Thoracic aorta (tissue), 2 donors: ENCODE measurements at places on chromosomes 1 and 21.

DNA sequence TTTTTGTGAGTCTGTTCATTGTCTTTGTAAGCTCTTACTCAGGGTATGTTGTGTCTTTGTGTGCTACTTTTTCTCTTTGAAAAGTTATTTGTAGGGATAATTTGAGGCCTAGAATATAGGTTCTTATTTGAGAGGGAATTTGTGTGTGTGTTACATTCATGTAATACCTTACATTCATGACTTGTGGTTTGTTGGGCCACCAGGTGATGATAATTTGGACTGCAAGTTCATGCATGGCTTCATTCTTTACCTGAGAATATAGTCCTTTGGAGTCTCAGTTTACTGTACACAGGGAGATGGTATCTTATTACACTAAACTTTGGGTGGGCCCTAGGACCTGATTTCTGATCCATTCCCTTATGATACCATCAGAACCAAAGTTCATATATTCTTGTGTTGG, 51.8 kb upstream of the FASLG start:
- DNase-seq, result no peak

DNA sequence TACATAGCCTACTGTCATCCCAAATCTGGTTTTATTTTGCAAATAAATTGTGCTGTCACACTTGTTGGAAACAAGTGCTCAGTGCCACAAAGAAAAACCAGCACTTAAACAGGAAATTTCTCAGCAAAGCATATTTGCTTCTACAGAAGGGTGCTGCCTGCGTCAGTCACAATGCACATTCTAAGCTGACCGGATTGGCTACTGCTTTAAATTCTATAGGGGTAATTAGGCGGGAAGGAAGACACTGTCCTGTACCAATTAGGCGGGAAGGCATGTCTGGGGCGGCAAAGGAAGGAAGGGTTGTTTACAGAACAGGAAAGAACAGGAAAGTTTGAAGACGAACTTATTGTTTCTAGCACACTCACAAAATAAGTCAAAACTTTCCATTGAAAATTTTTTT, 2.8 kb downstream of the IFI16 start:
- DNase-seq, result no peak

- no peak for DNase-seq
These were observed 6.2 kb downstream of the SIM2 start for GRCh38 chr21:36704958-36705678.

GRCh38 chr1:115718011-115718754, 50.3 kb downstream of the CASQ2 start:
- DNase-seq, result no peak

DNA sequence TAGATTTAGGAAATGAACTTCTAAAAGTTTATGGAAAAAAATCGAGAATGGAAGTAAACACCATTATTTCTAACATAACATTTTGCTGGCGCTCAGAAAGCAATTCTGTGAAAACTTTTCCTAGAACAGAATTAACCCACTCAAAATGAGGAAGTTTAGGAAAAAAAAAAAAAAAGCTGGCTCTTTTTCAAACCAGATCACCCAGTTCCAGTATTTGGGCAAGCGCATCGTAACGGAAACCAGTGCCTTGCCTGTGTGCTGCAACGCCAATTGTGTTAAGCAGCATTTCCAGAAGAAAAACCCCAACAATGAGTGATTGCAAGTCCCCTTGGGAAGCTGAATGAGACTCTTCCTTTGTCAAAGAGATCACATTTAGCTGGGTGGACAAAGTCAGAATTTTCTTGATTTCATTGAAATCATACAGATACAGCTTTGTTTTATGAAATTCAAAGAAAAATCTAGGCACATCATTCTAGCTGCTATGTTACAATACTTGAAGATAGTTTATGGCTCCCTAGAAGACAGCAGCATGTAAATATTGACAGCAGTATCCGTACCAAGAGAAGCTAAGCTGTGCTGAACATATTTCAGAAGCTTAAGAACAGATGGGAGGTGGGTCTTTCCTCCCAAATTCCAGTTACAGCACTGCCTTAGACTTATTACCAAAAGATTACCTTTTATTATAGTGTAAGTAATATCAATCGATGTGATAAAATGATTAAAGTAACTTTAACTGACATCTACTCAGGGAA, 113.4 kb downstream of the ERG start:
- no peak for DNase-seq

- DNase-seq, result no peak
These were observed 24.1 kb upstream of the THRAP3 start for GRCh38 chr1:36199934-36200741.

DNA sequence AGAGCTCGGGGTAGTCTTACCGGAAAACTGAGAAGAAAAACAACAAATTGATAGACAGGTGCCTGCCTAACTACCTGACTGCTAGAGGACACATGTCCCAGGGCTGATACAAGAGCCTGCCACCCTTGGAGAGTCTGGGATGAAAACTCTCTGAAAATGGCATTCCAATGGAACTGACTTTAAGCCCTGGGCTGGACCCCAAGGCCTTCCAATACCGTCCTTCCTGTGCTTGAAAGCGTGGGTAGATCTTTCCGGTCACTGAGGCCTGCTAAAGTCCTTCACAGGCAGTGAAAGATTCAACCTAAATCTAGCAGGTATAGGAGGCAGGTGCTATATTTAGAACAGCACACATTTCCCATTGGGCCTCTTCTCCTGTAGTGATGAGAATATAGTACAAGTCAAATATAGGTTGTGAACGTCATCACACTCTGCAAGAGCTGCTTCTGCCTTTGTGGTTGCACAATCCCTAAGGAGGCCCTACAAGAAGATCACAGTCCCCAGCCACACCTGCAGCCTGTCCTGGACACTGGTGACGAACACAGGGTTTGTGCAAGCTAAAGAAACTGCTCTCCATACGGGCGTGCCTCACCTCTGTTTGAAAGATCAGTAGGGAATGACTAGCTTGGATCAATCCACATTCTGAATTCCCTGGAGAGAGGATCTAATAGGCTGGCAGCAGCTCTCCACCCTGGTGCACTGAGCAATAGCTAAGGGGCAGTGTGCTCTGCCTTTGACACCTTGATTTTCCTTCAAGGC, 876 bp upstream of the CHML start:
- no peak for DNase-seq

GRCh38 chr21:26847921-26848320, 2.7 kb upstream of the ADAMTS1 start:
- DNase-seq, result no peak

- no peak for DNase-seq
These were observed 49.3 kb downstream of the TRIM62 start for GRCh38 chr1:33132549-33132948.

GRCh38 chr1:53590104-53590503, 130.9 kb downstream of the DMRTB1 start:
- DNase-seq, result no peak

DNA sequence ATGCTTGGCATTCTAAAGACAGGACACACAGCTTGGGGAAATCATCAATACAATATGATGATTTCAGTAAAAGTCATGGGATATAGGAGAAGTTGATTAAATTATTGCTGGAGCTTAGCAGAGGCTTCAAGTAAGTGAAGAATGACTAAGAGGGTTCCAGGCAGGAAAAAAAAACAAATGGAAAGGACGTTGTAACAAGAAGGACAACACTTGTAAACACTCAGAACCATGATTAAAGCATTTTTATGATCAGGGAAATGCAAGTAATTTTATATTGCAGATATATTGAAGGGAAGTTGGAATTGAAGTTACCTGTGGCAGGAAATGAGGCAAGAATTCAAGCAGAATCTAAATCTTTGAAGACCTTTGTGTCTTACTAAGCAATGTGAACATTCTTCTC, 602.7 kb upstream of the NEGR1 start:
- DNase-seq, result no peak

DNA sequence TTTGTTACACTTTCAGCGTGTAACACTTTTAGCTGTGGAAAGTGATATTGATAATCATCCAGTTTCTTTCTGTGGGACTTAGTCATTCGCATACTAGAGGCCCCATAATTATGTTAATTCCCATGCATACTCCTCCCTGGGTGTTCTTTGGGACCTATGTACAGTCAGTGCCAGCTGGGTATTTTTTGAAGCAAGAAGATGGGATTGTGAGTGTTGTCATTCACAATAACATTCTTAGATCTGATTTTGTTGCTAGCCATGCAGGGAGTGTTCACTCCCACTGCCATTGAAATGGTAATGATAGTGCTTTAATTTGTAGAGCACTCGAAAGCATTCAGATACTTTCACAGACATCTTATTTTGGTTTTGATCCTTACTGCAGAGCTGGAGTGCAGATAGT, 11.6 kb downstream of the SARS1 start:
- DNase-seq, result no peak

DNA sequence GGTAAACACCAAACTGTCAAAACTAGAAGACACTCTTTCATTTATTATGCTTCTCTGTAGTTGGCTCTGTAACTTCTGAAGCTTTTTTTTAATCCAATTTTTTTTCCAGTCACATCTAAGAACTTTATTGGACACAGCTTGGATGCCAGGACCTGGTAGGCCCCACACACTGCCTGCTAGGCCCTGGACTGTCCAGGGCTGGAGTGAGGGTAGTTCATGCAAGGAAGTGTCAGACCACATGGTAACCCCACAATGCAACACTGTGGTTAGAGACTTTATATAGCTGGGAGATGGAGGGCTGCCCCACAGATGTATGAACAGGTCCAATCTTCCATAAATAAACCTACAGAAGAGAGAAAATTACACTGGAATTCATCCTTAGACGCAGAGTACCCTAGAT, 7.1 kb downstream of the SLC2A1 start:
- no peak for DNase-seq

GRCh38 chr1:48038270-48038767, 41.1 kb upstream of the TRABD2B start:
- no peak for DNase-seq

GRCh38 chr1:32549616-32550015, 10.4 kb downstream of the ZBTB8A start:
- no peak for DNase-seq

DNA sequence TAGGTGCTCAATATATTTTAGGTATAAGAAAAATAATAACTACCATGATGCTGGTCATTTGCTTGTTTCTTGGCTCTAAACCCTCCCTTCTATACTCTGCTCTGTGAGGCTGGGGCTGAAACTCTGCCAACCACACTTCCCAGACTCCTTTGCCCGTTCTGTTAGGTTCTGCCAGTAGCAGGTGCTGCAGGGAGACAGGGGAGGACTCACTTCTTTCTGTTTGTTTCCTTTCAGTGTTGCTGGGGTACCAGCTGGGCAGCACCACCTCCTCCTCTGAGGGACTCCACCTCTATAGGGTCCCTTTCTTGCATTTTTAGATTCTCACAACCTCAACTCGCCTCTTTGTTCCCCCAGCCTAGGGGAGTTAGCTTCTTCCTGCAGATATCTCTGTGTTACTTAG, 17.0 kb upstream of the SH2D2A start:
- DNase-seq, result no peak

DNA sequence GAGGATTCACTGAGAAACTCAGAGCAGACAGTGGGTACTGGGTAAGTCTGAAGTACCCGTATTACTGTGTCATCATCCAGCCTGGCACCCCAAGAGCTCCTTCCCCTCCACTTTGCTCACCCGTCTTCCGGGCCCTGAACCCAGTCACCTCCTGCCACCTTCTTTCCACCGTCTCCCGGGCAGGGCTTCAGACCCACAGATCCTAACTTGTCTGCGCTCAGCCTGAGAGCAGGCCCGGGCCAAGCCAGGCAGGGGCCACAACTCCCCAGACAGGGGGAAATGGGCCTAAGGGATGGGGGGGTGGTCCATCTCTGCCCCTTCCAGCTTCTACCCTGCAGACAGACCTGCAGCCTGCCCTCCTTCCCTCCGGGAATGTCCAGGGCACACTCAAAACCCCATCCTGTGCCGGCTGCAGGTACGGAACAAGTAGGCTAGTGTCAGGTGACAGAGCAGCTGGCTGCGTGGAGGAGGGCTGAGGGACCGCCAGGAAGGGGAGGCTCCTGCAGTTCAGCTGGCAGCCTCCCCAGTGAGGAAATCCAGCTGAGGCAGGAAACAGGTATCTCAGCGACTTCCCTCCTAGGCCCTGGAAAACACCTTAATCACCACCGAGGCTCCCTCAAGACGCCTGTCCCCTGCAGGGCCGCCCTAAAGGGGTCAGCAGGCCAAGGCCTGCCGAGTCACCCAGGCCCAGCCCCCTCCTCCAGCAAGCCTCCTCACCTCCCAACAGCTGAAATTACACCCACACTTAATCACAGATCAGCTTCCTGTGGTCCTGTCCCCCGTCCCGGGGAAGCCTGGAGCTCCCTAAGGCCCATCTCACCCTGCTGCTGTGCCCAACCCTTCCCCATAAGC, 3.5 kb downstream of the HSPG2 start:
- no peak for DNase-seq

DNA sequence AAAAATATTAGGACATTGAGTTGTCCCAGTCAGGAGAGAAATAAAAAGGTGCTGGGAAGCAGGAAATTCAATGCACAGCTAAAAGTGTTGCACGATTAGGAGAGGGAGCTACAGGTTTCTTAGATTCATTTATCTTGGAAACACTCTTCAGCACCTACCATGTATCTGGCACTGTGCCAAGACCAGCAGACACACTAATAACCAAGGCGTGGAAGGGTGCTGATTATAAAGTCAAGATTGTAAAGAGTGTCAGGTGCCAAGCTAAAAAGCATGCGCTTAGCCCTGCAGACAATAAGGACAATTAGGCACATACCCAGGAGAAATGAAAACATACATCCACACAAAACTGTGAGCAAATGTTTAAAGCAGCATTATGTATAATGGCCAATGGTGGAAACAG, 129.9 kb downstream of the DSCAM start:
- DNase-seq, result no peak

DNA sequence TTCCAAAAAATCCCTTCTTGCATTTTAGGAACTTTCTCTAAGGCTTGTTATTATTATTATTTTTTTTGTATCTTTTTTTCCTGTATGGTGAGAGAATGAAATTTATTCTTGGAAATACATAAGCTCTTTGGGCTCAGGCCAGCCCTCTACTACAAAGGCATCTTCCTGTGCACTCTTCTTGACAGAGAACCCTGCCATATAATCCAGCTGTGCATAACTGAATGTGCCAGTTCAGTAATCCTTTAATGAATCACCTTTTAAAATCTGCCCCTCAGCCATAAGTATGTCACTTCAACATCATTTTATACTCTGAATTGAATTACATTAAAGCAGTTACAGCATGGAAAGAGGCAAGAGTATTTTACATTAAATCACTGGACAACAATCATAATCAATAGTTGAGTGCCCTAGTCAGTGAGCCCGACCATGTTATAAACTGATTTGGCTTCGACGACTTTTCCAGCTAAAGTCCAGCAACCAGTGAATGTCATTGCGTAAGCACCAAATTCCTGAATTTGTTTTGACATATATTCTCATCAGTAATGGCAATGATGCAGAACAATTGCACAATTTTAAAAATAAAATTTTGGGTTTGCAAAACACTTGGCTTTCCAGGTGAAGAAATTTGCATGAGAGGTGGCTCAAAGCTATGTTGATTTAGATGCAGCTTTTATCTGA, 59.2 kb upstream of the KCNK2 start:
- no peak for DNase-seq
